Progenitor cell of endocrine pancreas (in vitro differentiated cells): ENCODE measurements at places on chromosomes 4 and X.

DNA sequence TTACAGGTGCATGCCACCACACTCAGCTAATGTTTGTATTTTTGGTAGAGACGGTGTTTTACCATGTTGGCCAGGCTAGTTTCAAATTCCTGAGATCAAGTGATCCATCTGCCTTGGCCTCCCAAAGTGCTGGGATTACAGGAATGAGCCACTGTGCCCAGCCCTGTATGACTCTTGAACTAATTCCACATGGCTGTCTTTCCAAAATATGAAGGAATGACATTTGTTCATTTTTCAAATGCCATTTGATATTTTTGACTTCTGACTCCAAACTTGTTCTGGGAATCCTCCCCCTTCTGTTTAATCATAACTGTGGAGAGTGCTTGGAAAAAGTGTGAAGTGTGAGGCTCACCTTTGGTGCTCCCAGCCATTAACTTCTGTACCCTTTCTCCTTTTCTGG, 119.2 kb downstream of the NHS start:
- no peaks in the 10 kb centered on the region for H3K27me3 ChIP-seq
- H3K4me1 ChIP-seq, result peaks cover 41% of the 10 kb centered on the region
- DNase-seq, result no peak
- no peak overlapping the region for H3K4me3 ChIP-seq
- H3K27ac ChIP-seq, result no peak overlapping the region
- peaks cover 20% of the 10 kb centered on the region for H3K36me3 ChIP-seq

GRCh38 chrX:154531626-154532025, 15.0 kb downstream of the G6PD start:
- no peak overlapping the region for H3K27ac ChIP-seq
- DNase-seq, result no peak
- peaks cover 3% of the 10 kb centered on the region for H3K36me3 ChIP-seq
- no peak overlapping the region for H3K4me3 ChIP-seq
- peaks cover 6% of the 10 kb centered on the region for H3K4me1 ChIP-seq

- H3K27ac ChIP-seq, result no peak overlapping the region
- H3K36me3 ChIP-seq, result peaks cover 2% of the 10 kb centered on the region
- no peaks in the 10 kb centered on the region for H3K4me1 ChIP-seq
- H3K4me3 ChIP-seq, result no peak overlapping the region
These were observed 31.0 kb downstream of the PRPS1 start for GRCh38 chrX:107659286-107659685.

- no peak for DNase-seq
- H3K4me3 ChIP-seq, result no peak overlapping the region
- no peak overlapping the region for H3K27ac ChIP-seq
- no peaks in the 10 kb centered on the region for H3K27me3 ChIP-seq
- H3K4me1 ChIP-seq, result no peaks in the 10 kb centered on the region
These were observed 182.0 kb downstream of the ARHGAP24 start for GRCh38 chr4:85656759-85657505.

DNA sequence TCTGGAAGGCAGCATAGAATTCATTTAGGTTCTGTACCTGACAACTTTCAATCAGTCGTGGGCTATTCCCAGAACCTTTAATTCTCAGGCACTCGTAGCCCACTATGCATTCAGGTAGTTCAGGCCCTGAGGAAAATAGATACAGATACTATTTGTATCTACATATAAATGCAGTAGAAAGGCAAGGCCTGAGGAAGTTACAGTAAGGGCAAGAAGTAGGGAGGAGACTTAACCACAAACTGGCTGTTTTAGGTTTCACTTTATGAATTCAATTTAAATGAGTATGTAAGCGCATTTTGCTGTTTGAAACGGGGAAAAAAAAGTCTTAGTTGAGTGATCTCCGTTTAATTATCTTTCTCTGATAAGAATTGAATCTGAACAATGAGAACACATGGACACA, 529.4 kb upstream of the ATOH1 start:
- H3K4me3 ChIP-seq, result no peak overlapping the region
- no peaks in the 10 kb centered on the region for H3K27me3 ChIP-seq
- no peak for DNase-seq
- H3K27ac ChIP-seq, result no peak overlapping the region
- H3K4me1 ChIP-seq, result no peaks in the 10 kb centered on the region
- H3K36me3 ChIP-seq, result no peaks in the 10 kb centered on the region

DNA sequence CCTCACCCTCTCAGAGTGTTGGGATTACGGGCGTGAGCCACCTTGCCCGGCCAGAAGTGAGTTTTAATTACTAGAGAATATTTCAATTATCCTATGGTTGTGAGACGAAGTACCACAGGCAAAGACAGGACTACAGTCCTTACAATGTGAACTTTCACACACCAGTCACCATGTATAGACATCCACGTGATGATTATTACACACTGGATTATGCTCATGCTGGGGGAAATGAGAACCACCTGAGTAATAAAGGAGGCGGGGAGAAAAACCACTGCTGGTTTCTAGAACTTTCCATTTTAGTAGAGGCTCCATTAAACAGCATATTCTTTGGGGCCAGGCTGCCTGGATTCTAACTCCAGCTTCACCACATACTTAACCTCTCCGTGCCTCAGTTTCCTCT, 42.5 kb upstream of the TLR2 start:
- no peak overlapping the region for H3K4me3 ChIP-seq
- DNase-seq, result no peak
- no peak overlapping the region for H3K27ac ChIP-seq

- H3K27me3 ChIP-seq, result peaks cover 26% of the 10 kb centered on the region
- DNase-seq, result no peak
- no peak overlapping the region for H3K4me3 ChIP-seq
- H3K27ac ChIP-seq, result no peak overlapping the region
- no peaks in the 10 kb centered on the region for H3K4me1 ChIP-seq
These were observed 69.6 kb downstream of the ENPP6 start for GRCh38 chr4:184147858-184148737.
